ENCODE measurements at places on chromosomes 6 and 20.

GRCh38 chr6:128073389-128073788 lies 172.5 kb upstream of the THEMIS start:
- DNase-seq, result no peak

DNA sequence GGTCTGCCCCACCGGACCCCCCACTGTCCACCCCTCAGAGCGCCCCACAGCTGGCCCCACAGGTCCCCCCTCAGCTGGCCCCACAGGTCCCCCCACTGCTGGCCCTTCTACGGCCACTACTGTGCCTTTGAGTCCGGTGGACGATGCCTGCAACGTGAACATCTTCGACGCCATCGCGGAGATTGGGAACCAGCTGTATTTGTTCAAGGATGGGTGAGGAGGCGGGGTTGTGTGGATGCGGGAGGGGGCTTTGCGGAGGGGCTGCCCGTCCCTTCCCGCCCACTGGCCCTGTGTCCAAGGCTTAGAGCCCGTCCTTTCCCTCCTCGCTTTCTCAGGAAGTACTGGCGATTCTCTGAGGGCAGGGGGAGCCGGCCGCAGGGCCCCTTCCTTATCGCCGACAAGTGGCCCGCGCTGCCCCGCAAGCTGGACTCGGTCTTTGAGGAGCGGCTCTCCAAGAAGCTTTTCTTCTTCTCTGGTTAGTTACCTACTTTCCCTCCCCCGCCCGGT lies 4.7 kb downstream of the MMP9 start:
- no peak for DNase-seq

DNA sequence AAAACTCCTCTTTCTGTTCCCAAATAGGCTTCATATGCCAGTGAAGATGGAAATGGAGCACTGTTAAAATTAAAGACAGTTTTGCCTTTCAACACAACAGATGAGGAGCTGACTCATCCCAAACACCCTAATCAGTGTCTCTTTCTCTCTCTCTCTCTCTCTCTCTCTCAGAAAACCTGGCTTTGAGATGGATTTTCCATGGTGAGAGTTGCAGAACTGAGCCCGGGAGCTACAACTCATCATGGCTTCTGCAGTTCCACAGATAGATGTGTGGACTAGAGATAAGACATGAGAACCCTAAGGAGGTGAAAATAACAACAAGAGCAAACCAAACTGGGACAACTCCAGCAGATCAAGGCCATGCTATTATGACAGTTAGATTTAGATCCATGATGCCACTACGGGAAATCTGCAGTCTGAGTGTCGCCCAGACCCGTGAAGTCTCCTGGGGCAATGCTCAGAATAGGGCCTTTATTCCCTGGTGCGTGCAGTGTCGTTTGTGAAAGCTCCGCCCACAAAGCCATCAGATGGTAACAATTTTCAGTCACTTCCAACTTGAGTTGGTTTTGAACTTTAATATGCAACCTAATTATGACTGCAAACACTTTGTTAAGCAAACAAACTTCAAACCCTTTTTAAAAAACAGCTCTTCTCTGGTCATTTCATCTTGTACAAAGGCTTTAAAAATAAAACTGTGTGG lies 338.2 kb upstream of the PREP start:
- DNase-seq, result no peak

DNA sequence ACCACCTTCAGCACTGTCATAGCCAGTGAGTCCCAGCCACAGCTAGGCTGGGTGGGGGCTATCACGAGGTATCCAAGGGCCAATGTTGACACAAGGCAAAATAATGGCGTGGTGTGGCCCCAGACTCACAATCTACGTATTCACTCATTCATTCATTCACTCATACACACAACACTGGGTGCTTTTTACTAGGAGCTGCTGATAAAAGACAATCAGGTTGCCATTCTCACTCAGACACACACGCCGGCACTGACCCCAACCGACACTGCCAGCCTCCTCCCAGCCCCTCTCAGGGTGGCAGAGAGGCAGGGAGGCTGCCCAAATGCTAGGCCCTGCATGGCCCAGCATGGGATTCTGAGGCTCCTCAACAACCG lies 1.5 kb upstream of the C20orf144 start:
- no peak for DNase-seq

- DNase-seq, result no peak
These were observed 46.0 kb downstream of the DSTN start for GRCh38 chr20:17615645-17616479.

All from central memory CD4-positive, alpha-beta T cell (primary cell).